ENCODE measurements at places on chromosomes 6 and 20.

- no peak for DNase-seq
Measured at GRCh38 chr6:144953552-144954240, 668.6 kb downstream of the UTRN start.

DNA sequence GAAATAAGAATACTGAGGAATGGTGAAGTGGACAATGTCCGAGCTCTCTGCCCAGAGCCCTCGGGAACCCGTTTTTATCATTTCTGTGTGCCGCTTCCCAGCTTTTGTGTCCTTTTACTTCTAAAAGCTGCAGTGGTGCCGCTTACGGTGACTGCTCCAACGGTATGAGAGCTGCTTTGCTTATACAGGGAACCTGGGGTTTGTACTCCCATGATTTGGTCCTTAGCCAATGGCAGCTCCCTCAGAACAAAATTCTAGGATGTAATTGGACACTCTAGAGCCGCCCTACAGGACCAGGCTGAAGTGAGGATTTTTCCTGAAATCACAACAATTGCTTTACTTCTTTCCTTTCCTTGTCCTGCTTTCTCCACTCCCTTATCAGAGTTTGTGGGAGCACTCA, 24.2 kb upstream of the PCSK2 start:
- DNase-seq = no peak

GRCh38 chr20:15310361-15310760, 972.9 kb upstream of the FLRT3 start:
- no peak for DNase-seq

- DNase-seq = no peak
Measured at GRCh38 chr6:137801352-137802114, 65.5 kb upstream of the TNFAIP3 start.

DNA sequence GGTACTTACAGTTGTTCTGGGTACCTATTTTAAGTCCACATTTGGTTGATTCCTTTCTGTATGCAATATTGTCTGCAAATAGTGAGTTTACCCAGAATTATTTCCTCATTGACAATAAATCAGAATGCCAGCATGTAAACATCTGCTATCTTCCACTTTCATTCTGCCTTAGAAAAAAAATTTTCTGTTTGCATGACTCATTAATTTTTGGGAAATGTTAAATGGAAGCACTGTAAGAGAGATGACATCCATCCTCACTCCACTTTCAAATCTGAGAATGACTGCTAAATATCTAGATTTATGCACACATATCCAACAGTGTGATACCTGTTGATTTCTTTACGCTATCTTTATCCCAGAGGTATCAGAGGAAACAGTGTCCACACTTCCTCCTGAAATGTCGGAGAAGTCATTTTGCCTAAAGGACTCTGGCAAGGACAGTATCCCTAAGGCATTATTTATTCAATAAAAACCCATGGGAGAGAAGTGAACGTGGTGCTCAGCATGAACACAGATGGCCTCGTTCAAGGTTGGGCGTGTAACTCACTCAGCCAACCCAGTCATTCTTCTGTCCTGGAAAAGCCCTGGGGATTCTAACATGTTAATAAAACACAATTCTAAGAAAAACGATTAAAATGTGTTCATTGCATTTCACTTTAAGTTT, 780.9 kb downstream of the QKI start:
- no peak for DNase-seq

- no peak for DNase-seq
Measured at GRCh38 chr20:19889011-19889953, 127.9 kb upstream of the NAA20 start.

GRCh38 chr20:11375966-11376365, 541.7 kb upstream of the BTBD3 start:
- DNase-seq = no peak

DNA sequence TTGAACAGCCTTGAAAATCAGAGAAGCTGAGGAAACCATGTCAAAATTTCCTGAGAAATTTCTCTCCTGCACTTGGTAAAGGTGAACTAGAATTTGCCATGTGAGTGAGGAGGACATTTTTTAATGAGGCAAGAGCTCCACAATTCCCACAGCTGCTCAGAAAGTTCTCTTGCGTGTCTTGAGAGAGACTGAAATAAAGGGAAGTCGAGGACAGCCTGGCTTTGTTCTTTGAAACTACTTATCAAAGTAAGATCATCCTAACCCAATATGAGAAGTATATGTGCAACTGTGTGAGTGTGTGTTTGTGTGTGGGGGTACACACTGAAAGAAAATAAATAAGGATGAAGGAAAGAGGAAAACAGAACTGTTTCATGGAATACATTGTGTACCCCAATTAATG, 163.4 kb downstream of the SLC24A3 start:
- DNase-seq = no peak

- no peak for DNase-seq
Measured at GRCh38 chr6:24484657-24485323, 4.6 kb downstream of the GPLD1 start.

- no peak for DNase-seq
Measured at GRCh38 chr6:93900142-93900541, 480.8 kb upstream of the EPHA7 start.

DNA sequence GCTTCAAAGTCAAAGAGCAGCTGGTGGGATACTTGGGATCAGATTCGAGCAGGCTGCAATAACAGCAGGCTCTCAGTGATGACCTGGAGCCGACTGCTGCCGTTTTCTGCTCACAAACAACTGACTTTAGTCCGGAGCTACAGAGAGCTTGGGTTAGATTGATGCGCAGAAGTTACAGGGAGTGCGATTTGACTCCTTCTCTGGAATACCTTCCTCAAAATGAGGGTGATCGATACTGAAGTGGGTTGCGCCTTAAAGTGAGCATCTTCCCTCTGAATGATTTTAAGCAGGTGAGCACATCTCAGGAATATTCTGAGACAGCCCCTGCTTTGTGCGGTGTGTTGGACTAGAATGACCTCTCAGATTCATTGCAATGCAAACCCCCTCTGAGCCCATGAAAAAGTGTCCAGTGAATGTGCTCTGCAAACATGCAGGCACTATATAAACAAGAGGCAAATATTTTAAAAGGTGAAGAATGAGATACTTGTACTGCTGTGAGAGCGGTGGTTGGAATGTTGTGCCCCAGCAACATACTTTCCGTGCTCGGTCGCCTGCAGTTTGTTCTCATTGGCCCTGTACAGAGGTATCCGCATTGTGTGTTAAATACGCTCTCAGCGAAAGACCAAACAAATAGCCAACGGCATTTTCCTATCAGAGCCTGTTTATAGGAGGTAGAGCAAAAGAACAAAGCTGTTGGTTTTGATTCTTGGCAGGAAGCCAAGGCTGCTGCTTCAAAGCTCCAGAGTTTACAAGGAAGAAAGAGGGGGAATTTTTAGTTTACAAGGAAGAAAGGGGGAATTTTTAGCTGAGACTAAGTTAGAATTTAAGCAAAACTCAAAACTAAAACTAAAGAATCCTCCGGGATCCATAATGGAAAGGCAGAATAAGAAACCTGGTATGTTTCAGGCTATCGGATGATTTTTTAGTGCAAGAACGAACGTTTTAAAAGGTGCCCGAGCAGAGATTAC, 67.7 kb downstream of the PHACTR2 start:
- DNase-seq = no peak

GRCh38 chr6:21115111-21115510, 478.4 kb upstream of the SOX4 start:
- no peak for DNase-seq

DNA sequence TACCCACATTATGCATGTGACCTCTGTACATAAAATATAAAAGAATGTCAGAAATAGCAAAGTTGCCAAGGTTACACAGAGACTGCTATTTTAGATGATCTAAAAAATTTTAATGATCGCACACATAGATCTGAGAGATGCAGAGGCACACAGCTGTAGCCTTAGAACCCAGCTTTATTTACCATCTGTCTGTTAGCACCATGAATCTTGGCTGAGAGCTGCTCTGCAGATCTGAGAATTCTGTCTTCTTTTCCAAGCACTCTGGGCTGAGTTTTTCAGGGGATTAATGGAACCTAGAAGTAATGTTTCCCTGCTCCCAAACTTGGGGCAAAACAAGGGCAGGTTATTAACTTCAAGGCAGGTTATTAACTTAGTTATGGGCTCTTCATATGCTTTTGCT, 248.7 kb upstream of the JAG1 start:
- no peak for DNase-seq

DNA sequence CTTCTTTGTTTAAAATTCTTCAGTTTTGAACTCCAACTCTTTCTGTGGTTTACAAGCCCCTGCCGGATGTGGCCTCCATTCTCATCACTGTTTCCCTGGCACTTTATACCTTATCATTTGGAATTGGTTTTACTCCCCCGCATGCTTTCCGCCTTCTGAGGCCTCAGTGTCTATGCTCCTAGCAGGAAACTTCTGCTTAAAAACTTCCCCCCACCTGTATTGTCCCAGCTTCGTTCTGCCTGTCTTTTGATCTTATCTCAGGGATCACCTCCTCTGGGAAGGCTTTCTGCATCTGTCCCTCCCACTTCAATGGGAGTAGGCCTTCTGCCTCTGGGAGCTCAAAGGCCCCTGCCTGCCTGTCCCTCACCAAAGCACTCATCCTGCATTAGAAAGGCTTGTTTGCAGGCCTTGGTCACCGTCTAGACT, 3.4 kb upstream of the ANGPT4 start:
- no peak for DNase-seq

DNA sequence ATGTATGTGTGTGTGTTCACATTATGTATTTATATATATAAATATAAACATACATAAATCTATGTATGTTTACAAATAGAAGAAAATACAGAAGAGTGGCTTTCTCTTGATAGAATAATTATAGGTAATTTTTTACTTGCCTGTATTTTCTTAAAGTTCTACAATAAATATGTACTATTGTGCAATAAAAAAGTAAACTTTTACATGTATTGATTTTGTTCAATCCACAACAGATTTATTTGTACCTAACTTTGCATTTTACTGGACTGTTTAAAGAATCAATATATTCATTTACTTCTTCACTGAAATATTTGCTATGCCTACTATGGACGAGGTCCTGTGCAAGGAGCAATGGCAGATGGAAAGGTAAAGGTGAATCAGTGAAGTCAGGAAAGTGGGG, 14.0 kb upstream of the TAB2 start:
- no peak for DNase-seq

GRCh38 chr6:22421198-22421597, 124.4 kb upstream of the PRL start:
- DNase-seq = no peak

- DNase-seq = no peak
Measured at GRCh38 chr6:127385668-127386430, 42.4 kb upstream of the ECHDC1 start.

- DNase-seq = no peak
Measured at GRCh38 chr6:130518588-130518987, 152.8 kb downstream of the TMEM200A start.

- no peak for DNase-seq
Measured at GRCh38 chr20:29873946-29874345, 1383.5 kb upstream of the DEFB115 start.

- no peak for DNase-seq
Measured at GRCh38 chr6:108746366-108746765, 101.9 kb upstream of the ARMC2 start.

DNA sequence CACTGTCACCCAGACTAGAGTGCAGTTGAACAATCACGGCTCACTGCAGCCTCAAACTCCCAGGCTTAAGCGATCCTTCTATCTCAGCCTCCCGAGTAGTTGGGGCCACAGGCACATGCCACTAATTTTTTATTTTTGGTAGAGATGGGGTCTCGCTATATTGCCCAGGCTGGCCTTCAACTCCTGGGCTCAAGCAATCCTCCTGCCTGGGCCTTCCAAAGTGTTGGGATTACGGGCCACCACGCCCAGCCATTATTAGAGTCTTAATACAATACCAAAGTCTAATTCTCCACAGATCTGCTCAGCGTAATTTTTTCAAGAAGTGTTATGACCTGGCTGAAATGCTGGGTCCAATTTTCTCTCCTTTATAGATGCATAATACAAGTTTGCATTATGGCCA, 3.0 kb downstream of the GCLC start:
- DNase-seq = no peak

GRCh38 chr6:160112628-160113299, 8.9 kb upstream of the SLC22A1 start:
- no peak for DNase-seq

- DNase-seq = no peak
Measured at GRCh38 chr6:66435321-66435720, 728.3 kb upstream of the EYS start.

- no peak for DNase-seq
Measured at GRCh38 chr20:4513720-4514119, 208.0 kb upstream of the PRND start.

DNA sequence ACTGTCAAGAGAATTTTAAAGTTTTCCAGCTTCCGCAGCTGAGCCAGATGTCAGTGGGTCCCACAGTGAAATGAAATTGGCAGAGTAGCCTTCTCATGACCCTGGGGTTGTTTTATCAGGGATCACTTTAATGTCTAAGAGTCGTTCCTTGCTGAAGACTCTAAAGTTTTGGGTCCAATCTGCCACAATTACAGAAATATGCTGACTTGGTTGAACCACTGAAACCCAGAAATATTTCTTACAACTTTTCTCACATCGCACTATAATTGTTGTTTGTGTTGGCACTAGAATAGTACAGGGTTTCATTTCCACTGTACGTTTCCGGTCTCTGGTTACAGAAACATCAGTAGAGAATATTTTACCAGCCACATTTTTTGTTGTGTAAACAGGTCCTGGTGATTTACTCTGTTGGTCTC, 109.0 kb downstream of the HMGCLL1 start:
- DNase-seq = no peak

GRCh38 chr20:12053353-12053752, 135.7 kb downstream of the BTBD3 start:
- no peak for DNase-seq

GRCh38 chr6:45923831-45924391, 91.7 kb downstream of the CLIC5 start:
- no peak for DNase-seq

GRCh38 chr6:53837865-53838769, 43.3 kb downstream of the LRRC1 start:
- no peak for DNase-seq

DNA sequence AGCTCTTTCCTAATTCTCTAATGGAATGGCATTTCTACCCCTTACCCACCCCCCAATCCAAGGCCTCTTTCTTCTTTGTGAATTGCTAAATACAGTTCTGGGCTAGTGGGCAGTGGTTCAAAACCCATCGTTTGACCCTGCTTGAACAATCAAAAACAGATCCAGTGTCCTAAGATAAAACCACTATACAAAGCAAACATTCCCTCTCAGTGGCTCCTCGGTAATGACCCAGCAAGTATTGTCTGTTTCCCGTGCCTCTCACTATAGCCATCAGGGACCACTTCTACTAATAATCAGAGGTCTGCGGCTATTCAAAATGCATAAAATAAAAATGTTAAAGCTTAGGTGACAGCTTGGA, 143.5 kb upstream of the AKAP12 start:
- DNase-seq = no peak

DNA sequence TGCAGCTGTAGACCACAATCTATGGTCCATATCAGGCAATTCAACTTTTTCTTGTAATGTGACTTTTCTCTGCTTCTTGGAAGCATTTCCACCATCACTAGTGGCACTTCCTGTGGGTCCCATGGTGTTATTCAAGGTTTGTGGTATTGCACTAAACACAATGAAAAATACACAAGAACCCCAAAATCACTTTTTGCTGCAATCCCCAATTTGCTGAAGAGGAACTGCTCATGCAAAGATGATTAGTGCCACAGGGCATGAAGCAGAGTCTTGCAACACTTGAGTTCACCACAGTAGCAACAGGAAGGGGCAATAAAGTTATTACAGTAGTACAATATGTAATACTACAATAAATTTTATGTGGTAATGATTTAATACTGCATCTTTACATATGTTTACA, 16.8 kb upstream of the TAAR1 start:
- DNase-seq = no peak

GRCh38 chr6:107618672-107619071, 128.8 kb downstream of the SOBP start:
- no peak for DNase-seq

- no peak for DNase-seq
Measured at GRCh38 chr20:41204304-41205265, 67.2 kb downstream of the PLCG1 start.

Data from cerebellar nuclear complex (tissue), 1 donor.